ENCODE measurements at places on chromosomes 12 and 14.

DNA sequence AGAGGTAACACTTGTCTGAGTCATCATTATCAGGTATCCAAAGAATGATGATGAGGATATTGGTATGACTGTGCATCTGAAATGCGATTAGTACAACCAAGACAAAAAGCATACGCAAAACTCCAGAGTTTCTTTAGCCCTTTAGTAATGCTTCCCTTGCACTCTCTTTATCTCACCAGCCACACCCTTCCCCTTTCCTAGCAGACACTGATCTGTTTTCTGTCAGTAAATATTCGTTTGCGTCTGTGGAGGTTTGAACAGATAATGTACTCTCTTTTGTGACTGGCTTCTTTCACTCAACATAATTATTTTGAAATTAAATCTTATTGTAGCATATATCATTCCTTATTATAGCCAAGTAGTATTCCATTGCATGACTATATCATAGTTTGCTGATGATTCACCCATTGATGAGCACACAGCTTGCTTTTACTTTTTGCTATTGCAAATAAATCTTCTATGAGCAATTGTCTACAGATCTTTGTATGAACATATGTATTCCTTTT is 775.7 kb downstream of the SLC6A15 start:
- no peak for DNase-seq

DNA sequence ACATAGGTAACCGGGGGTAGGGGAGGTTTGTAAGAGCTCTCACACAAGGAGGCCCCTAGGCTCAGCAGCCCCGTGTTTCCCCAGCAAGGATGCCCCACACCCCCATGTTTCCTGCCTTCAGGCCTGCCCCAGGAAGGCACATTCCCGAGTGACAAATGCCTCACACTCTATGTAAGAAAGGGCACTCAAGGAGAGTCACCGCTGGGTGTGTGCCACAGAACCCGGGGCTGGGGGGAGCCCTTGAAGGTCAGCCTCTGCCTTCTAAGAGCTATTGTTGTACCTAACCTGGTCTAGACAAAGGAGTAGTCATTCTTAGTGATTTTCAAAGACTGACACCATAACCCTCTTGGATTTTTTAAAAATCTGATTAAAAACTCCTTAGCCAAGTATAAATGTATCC is 333.6 kb downstream of the DPF3 start:
- DNase-seq = no peak

GRCh38 chr12:112602150-112602549 is 183.4 kb downstream of the PTPN11 start:
- no peak for DNase-seq

DNA sequence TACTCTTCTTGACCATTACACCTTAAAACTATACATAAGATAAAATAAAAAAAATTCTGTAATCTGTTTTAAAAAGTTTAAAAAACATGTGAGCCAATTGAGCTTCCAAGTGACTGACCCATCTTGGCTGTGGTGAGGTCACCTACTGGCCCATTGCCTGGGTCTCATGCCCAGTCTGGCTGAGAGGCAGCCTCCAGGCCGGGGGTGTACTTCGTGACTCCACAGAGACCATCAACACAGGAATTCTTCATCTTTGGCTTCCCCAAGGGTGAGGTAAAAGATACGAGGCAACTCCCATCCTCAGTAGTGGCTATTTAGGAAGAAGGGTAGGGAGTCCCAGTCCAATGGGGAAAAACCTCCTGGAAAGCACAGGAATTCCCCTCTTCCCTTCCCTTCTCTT is 113.2 kb downstream of the APAF1 start:
- DNase-seq = no peak

GRCh38 chr12:106771425-106771824 is 3.1 kb upstream of the RIC8B start:
- DNase-seq = no peak
